ENCODE measurements at places on chromosomes 7 and 10. TPM values are rescaled to one million over a fixed set of nuclear protein-coding genes. Genes with fewer than 3 reads are reported as not detected.

The PON1 gene
- total RNA-seq = not detected

The CPN1 gene
- total RNA-seq = not detected

The MBL2 gene
- total RNA-seq = not detected

The GATA3 gene
- under 0.01 TPM for total RNA-seq

The HOXA11 gene
- total RNA-seq = not detected

The GPER1 gene
- total RNA-seq = 0.21 TPM

The LRIT1 gene
- total RNA-seq = not detected

The OPALIN gene
- total RNA-seq = not detected

The INHBA gene
- total RNA-seq = 21.9 TPM

The FGFR2 gene
- total RNA-seq = 5.5 TPM

The PAPOLB gene
- total RNA-seq = not detected

The ANKRD30A gene
- not detected for total RNA-seq

The CPA1 gene
- not detected for total RNA-seq

The EPHA1 gene
- total RNA-seq = 52.5 TPM

The PDK4 gene
- total RNA-seq = 0.64 TPM

The CPEB3 gene
- 0.48 TPM for total RNA-seq

The ANKRD2 gene
- total RNA-seq = 9.9 TPM

The TCAF1 gene
- total RNA-seq = 23.4 TPM

The TMEM213 gene
- not detected for total RNA-seq

The MMRN2 gene
- 3.9 TPM for total RNA-seq

The TIAL1 gene
- 27.3 TPM for total RNA-seq

The ECHDC3 gene
- total RNA-seq = 12.5 TPM

The PANK1 gene
- 9.4 TPM for total RNA-seq

The ACTL6B gene
- not detected for total RNA-seq

The FERD3L gene
- total RNA-seq = not detected

The COBL gene
- 1.1 TPM for total RNA-seq

The OPN1SW gene
- total RNA-seq = not detected

The C10orf143 gene
- total RNA-seq = not detected

The PRDX3 gene
- 175 TPM for total RNA-seq

The TOMM7 gene
- total RNA-seq = 123 TPM

The TMEM229A gene
- total RNA-seq = not detected

The HDAC9 gene
- total RNA-seq = 52.8 TPM

The TMEM270 gene
- not detected for total RNA-seq

The LIPN gene
- not detected for total RNA-seq

The PIK3CG gene
- total RNA-seq = under 0.01 TPM

The ITIH2 gene
- not detected for total RNA-seq

The AKR1E2 gene
- 29.2 TPM for total RNA-seq

The CRCP gene
- 45.4 TPM for total RNA-seq

The UTF1 gene
- not detected for total RNA-seq

The PRLHR gene
- not detected for total RNA-seq

The ZNF804B gene
- total RNA-seq = not detected

The TEX47 gene
- not detected for total RNA-seq
